Activated CD8-positive, alpha-beta memory T cell treated with anti-CD3 and anti-CD28 coated beads for 1 hour (primary cell): ENCODE measurements at places on chromosomes 2 and 18.

- DNase-seq = no peak
Measured at GRCh38 chr2:11357428-11357972, 13.1 kb upstream of the ROCK2 start.

GRCh38 chr2:224837558-224837957, 121.4 kb upstream of the CCDC195 start:
- no peak for DNase-seq

DNA sequence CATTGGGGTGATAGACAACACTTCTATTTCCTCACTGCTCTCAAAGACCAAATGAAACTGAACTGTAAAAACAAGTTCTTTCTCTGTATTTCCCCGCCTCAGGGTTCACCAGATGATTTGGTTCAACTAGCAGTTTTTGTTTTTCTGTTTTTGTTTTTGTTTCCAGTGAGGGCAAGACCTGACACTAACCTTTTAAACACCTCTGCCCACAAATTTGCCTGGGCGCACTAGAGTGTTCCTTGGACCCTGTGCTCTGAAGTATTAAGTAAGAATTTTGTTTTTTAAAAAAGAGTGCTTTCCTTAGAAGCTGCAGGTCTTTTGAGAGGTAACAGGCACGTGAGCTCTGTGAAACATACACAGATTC, 92.9 kb downstream of the DYSF start:
- DNase-seq = no peak

- DNase-seq = no peak
Measured at GRCh38 chr2:205646680-205647079, 35.6 kb upstream of the NRP2 start.

GRCh38 chr2:233049194-233049761, 10.9 kb upstream of the INPP5D start:
- DNase-seq = no peak

DNA sequence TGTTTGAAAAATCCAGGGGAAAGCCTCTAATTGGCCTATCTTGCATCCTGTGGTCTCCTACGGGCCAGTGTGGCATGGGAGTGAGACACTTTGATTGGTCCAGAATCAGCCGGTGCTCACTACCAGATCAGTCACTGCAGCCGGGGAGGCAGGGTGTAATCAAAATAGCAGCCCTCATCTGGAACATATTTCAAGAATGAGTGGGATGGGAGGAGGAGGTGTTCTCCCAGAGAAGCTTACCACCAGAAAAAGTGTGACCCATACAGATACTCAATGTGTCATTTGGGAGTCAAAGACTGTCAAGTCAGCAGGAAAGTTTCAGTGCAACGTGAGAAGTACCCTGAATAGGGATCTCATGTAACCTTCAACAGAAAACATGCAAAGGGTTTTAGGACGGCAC, 393.9 kb upstream of the SLC14A2 start:
- no peak for DNase-seq

DNA sequence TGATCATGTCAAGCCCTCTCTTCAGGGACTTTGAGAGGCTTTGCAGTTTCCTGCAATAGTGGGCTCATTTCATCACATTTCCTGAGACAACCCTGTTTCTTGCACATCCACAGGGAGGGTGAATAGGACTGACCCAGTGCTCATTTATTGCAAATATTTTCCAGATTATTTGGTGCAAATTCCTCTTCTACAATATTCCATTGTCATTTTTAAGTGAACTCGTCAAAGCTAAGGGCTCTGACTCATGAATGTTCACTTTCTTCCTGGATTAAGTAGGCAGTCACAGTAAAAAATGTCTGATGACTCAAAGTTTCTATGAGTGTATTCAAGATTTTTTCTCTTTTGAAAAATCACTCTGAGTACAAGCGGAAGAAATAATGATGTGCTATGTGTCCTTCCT, 225.5 kb upstream of the GALNT5 start:
- no peak for DNase-seq

GRCh38 chr2:10965241-10965843, 53.6 kb downstream of the KCNF1 start:
- DNase-seq = no peak

GRCh38 chr18:12862874-12863482, 21.1 kb downstream of the PTPN2 start:
- no peak for DNase-seq

DNA sequence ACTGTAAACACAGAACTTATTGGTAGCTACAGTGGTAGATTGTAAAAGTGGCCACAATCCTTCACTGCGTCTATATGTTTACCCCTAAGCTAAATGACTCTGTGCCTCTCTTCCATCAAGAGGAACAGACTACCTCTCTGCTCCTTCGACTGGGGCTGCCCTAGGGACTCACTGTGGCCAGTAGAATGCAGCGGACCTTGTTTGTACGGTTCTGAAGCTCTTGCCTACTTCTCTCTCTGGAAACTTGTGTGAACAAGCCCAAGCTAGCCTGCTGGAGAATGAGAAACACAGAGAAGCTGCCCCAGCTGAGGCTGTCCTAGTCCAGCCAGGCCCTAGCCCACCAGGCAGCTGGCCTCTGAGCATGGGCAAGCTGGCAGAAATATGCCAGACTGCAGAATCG, 140.8 kb upstream of the SLC1A4 start:
- DNase-seq = no peak

GRCh38 chr18:33128581-33128980, 311.9 kb downstream of the CCDC178 start:
- no peak for DNase-seq

DNA sequence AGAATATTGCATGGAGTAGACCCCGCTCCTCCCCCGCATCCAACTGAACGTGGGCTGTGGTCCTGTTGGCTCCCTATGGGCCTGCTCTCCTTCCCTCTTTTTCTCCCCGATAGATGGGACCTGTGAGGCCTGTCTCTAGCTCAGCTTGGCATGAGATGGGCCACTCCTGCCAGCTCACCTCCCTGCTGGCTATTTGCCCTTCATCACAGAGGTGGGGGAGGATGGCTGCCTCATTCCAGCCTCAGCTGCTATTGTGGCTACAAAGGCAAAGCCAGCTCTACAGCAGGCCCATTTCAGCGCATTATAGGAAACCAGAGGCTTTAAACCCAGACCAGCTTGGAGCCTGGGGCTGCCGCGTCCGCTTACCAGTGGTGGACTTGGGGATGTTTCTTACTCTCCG, 313.9 kb downstream of the GBX2 start:
- no peak for DNase-seq

DNA sequence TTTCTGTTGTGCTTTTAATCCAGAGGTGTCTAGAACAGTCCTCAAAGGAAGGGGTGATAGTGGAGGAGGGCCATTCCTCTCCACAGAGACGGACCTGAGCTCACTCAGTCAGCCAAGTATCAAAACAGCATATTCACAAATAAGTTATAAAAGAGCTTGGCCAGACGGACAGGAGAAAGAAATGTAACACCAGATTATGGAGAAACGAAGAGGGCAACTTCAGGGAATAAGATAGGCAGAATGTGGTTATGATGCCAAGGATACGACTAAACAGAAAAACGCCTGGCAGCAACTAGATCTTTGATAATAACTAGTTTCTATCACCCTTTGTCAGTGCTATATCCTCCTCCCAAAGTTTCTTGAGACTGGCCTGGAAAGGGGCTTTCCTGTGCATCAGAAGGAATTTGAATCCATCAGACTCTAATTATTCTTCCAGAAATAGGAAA, 42.5 kb downstream of the MAP4K3 start:
- no peak for DNase-seq

- no peak for DNase-seq
Measured at GRCh38 chr18:53752781-53753367, 471.6 kb downstream of the MBD2 start.

- no peak for DNase-seq
Measured at GRCh38 chr2:239862613-239863012, 162.5 kb downstream of the NDUFA10 start.

GRCh38 chr2:23566241-23567142, 181.5 kb downstream of the KLHL29 start:
- DNase-seq = no peak

- DNase-seq = no peak
Measured at GRCh38 chr2:31233231-31233630, 721 bp upstream of the EHD3 start.

DNA sequence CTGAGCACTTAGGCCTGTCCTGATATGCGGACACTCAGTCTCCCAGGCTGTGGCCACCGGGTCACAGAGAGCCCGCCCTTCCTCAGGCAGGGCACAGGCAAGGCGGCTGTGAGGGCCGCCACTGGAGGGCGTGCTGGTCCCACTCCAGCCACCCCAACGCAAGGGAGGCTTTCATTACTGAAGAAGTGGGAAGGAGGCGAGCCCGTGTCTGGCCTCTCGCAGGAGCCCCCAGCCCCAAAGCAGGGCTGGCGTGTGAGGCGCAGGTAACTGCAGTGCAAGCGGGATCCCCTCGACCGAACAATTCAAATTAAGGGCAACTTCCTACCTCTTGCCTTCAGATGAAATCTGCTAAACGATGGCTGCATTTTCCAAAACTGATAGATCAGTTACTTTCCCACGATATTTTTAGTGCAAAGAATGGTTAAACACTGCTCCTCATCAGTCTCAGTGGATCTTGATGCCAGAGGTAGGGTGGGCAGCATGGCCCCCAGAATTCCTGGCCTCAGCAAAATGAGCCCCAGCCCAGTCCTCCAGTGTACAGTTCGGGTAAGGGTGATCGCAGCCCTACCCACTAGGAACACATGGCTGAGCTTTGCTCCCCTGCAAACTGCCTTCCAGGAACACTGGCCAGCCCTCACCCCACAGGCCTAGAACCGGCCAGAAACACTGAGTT, 97.2 kb downstream of the SEPTIN10 start:
- no peak for DNase-seq

- no peak for DNase-seq
Measured at GRCh38 chr18:78171954-78172353, 807.7 kb upstream of the SALL3 start.

DNA sequence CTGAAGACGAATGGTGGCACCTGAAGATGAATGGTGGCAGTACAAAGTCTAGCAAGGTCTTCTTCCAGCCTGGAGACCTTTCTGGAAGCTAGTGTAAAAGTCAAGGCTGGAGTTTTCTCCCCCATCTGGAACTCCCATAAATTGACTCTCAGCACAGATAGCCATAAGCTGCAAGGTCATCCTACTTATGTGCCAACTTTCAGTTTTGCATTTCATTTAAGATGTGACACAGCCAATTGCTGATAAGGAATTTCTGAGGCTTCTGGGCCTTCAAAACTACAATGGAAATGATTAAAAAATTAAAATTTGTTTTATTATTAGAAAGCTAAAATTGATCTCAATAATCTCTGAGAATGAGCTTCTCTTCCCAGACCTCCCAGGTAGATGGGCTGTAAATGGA, 10.2 kb downstream of the XDH start:
- DNase-seq = no peak

- DNase-seq = no peak
Measured at GRCh38 chr2:232415736-232416520, 9.3 kb downstream of the ALPG start.

DNA sequence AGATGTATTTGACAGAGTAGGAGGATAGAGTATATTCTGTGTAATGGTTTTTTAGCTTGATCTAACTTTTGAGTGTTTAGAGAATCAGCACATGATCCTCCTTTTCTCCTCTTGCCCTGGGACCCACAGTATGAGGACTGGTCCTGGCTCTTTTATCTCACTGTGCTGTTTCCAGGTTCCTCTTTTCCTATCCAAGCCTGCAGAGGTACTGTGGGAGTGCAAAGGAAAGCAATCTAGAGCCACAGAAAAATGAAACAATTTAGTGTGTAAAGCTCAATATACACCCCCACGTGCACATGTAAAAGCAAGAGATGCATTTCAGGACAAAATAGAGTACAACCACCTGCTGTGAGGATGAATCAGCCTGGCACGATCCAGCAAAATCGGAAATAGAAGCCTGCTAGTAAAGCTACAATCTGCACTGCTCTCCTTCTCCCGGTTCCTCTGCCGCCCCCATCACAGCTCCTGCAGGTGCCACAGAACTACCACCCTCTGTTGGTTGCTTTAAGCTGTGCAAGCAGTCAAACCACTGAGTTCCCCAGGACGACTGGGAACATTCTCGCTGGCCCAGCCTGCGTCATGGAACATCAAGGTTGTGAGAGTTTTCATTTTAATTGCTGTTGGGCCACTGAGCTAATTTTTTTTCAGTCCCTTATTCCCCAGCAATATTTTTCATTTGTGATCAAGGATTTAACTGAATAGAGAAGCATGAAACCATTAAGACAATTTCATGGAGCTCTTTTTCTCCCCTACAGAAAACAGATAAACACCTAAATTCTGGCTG, 47.8 kb upstream of the MAPRE3 start:
- DNase-seq = no peak

DNA sequence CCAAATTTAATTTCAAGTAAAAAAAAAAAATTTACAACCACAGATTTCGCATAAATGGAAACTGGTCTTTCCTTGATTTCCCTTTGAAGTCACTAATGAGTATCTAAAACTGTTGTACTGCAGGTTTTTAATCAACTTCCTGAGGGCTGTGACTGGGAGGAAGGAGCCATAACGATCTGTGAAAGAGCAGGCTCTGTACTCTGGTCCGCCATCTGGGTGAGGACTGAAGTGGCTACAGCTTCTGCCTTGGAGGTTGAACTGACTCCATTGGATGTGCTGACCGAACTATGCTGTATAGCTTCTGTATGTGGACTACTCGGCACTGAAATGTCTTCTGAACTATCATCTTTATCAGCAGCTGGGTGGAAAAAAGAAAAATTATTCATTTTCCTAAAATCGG, 69.3 kb upstream of the CHN1 start:
- DNase-seq = no peak

GRCh38 chr2:147759536-147759935, 85.3 kb upstream of the ACVR2A start:
- no peak for DNase-seq

DNA sequence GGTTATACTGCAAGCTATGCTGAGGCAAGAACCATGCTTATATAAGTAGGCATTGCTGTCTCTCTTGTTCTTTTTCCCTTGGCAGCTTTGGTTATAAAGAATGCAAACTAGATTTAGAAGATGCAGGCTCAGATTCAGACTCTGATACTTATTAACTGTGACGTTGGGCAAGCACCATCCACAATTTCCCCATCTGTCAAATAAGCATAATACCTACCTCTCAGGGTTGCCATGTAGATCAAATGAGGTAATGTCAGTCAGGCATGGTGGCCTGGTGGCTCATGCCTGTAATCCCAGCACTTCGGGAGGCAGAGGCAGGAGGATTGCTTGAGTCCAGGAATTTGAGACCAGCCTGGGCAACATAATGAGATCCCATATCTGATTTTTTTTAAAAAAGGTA, 21.7 kb downstream of the ITGAV start:
- DNase-seq = no peak

GRCh38 chr2:201857326-201857725, 51.0 kb downstream of the CDK15 start:
- DNase-seq = no peak

- no peak for DNase-seq
Measured at GRCh38 chr2:112833976-112834375, 2.6 kb downstream of the IL1B start.

GRCh38 chr2:131015764-131016163, 77.5 kb downstream of the FAM168B start:
- DNase-seq = no peak

GRCh38 chr2:231711677-231712450, 3.5 kb downstream of the PTMA start:
- no peak for DNase-seq
